IMR-90 (cell line): ENCODE measurements at places on chromosomes 11 and 22.

DNA sequence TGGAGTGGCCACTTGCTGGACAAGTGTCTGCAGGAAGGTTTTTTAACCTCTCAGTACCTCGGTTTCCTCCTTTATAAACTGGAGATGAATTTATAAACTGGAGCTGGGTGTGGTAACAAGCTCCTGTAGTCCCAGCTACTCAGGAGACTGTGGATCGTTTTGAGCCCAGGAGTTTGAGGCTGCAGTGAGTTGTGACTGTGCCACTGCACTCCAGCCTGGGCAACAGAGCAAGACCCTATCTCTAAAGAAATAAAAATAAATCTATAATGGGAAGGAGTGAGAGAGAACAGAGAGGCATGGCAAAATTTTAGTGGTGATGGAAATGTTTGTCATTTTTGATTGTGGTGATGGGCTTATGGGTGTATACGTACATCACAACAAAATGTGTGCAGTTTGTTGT is 1.4 kb upstream of the PDGFB start:
- no peak for DNase-seq

GRCh38 chr11:43905813-43906241 is 25.2 kb downstream of the ALKBH3 start:
- peak; percentile 17 for DNase-seq

DNA sequence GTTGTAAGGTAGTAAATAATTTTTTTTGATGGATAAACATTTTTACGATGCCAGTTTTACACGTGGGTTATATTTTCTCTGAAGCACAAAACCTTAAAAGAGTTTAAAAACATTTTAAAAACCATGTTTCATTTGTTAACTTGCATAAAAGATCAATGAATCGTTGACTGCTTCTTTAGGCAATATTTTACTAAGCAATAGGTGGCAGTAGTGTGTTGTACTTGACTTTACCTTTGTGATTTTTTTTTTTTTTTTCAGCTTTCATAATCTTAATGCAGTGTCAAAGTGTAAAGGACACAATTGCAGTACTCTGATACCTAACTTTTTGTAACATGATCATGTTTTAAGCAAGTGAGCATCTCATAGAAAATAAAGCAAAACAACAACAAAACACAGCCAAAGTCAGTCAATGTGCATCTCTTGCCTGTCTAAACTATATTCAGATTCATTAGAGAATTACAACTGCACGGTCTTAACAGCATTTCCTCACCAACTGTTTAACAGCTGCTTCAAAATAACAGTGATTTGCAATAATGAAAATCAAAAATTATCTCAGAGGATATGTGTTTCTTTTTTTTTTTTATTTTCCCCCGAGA is 27.7 kb downstream of the DNAJC24 start:
- peak; percentile 22 for DNase-seq

- DNase-seq = peak; percentile 58
Measured at GRCh38 chr11:78290293-78291176, 101.8 kb downstream of the USP35 start.

DNA sequence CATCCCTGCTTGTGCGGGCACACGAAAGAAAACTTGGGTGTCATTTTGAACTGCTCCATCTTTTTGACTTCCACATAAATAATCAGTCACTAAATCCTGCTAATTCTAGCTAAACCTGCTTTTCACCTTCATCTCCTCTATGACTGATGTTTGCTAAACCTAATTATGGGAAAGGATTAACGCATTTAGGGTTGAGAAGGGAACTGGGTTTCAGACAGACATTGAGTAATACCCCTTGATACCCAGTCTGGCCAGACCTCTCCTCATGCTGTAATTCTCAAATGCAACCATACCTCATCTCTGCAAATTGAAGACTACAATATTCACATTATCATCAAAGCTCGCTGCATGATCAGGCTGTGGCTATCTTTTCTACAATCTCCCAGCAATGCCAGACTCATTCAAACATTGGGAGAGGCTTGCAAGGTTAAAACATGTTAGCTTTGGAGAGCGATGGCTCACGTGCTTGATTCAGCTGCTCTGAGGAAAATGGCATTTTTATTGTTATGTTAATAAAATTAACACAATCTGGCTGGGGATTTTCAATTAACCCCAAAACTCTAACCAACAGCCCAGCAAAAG is 2.4 kb downstream of the HPS4 start:
- no peak for DNase-seq

- DNase-seq = peak; percentile 94
Measured at GRCh38 chr22:41557401-41558240, 3.2 kb upstream of the CSDC2 start.

GRCh38 chr11:64124147-64124546 is 41.8 kb downstream of the MACROD1 start:
- DNase-seq = no peak

GRCh38 chr22:27134315-27134701 is 476.9 kb downstream of the MIAT start:
- peak; percentile 86 for DNase-seq

DNA sequence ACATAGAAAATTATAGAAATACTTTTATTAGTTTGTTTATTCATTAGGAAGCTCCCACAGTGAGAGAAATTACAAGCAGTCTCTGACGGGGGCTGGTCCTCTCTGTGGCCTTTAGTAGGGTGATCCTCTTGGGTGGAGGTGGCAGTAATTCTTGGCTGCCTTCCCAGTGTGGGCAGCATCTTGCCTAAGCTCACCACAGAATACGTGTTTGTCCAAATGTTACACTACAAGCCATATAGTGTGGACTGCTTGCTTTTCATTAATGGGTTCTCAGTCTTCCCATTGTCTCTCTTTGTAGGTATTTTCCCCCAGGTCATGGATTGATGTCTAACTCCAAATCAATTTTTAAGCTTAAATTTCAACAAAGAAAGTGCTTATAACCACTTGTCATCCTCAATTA is 43.3 kb downstream of the ENDOD1 start:
- DNase-seq = no peak

DNA sequence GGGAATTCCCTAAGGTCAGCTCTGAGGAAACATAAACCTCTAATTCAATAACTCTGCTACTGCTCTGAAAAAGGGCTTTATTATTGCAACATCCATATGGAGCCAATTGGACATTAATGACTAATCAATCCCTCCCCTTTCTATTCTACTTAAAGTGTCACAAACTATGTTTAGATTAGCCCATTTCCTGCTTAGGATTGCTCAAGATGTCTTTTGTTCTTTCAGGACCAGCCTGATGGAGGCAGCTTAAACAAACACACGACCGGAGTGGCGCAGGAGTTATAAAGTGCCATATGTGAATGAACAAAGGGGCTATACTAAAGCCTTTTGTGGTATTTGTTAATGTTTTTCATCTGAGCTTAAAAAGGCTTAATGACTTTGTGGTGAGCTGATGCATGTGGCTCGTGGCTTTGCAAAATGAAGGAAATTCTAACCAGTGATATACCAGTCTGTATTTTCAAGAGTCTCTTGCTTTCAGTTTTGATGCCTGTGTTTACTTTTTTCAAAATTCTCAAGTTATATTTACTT is 354.4 kb downstream of the SOX6 start:
- peak; percentile 95 for DNase-seq

DNA sequence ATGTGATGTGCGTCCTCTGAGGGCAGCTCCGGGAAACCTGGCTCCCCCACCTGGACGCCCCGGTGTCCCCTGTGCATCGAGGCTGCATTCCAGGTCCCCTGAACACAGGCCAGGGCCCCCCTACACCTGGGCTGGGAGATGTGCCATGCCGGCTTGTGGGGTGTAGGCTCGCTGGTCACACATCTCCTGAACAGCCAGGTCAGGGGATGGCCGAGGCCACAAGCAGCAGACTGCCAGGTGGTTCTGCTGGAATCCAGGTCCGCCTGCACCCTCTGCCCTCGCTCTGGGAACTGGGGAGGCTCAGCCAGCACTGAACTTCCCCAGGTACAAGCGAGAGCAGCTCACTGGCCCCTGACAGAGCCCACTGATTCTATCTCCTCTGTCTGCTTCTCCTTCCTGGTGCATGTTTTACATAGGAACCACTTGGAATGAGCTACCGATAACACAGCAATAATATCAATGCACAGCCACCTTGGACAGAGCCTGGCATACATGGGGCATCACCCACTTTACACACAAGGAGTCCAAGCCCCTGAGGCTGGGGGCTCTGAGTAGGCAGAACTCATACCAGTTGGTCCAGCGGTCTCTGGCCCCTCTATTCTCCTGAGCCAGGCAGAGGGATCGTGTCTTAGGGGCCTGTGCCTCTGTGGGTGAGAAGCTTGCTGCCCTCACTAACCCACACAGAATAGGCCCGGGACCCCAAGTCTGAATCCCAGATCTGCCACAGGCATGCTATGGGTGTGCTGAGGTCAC is 46.8 kb downstream of the TBX1 start:
- DNase-seq = no peak

DNA sequence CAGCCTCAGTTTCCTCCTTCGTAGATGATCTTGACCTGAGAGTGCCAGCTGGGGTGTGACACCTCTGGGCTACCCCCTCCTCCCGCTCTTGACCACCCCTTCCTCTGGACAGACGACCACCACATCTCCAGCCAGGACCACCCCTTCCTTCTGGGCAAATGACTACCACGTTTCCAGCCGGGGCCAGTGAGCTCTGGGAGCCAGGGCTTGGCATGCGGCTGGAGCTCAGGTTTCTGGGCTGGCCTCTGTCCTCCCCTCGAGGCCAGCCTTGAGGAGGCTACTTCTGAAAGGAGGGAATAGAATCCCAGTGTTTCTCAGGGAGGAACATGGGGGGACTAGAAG is 120.9 kb downstream of the KCNQ1OT1 start:
- DNase-seq = no peak

- no peak for DNase-seq
Measured at GRCh38 chr22:25712661-25713400, 29.2 kb upstream of the MYO18B start.

- no peak for DNase-seq
Measured at GRCh38 chr11:37978647-37979046, 1380.6 kb upstream of the RAG2 start.

DNA sequence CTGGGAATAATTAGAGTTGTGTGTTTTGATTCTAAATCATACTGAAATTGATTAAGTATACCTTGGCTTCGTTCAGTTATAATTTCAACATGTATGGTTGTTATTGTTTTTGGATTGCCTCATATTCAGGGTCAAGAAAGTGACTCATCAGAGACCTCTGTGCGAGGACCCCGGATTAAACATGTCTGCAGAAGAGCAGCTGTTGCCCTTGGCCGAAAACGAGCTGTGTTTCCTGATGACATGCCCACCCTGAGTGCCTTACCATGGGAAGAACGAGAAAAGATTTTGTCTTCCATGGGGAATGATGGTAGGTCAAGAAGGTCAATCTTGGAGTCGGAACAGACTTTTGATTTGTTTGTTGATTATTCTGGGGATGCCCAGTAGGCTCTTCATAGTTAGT is 40.4 kb downstream of the KMT2A start:
- no peak for DNase-seq

DNA sequence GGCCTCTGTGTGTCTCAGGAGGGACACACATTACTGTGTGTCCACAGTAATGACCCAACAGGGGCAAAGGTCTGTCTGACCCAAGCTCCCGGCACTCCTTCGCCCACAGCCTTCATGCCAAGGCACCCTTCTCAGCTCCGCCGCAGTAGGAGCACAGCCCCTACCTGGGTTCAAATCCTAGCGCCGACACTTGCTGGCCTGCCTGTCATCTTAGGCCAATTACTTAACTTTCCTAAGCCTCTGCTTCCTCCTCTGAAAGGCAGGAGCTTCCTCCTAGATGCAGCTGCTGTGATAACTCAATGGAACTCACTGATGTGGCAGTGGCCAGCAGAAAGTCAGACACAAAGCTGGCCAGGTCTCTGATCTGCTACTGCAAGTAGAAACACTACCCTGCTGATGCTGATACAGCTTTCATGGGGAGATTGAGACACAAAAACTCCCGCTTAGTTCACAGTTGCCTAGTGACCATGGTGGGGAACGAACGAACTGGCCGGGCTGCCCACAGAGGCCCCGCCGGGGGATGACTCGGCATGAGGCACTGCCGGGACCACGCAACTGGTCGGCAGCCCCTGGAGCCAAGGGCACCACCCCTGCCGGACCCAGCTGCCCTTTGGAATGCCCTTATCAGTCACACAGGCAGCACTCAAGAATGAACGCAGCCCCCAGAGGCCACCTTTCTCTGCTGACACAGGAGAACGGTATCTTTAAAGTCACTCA is 8.1 kb downstream of the EHD1 start:
- peak; percentile 78 for DNase-seq

DNA sequence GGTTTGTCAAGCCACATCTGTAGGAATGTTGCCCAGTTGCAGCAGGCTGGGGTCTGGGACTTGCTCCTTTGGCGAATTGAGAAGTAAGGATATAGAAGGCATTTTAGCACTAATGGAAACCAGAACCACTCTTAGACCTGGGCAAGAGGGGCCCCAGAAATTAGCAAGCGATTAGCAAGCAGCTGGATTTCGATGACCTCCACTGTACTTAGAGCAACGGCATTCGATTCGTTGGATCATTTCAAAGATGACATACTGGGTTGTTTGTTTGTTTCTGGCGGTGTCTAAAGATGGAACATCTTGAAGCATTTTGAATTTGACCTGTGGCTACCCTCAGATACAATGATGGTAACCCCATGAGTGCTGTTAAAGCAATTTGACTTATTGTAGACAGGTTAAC is 1.2 kb upstream of the CDPF1 start:
- no peak for DNase-seq

DNA sequence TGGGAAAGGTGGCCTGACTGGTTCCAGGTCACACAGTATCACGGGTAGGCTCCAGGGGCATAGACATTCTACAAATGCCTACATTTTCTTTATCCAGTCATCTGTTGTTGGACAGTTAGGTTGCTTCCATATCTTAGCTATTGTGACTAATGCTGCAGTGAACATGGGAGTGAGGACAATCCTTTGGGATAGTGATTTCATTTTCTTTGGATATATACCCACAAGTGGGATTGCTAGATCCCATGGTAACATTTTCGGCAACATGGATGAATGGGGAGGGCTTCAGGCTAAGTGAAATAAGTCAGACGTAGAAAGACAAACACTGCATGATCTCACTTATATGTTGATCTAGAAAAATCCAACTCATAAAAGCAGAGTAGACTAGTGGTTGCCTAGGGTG is 744.3 kb downstream of the NTM start:
- DNase-seq = no peak

GRCh38 chr11:72351836-72352235 is 82.5 kb downstream of the CLPB start:
- DNase-seq = no peak

GRCh38 chr11:14249121-14249963 is 109.6 kb downstream of the RRAS2 start:
- DNase-seq = peak; percentile 53

DNA sequence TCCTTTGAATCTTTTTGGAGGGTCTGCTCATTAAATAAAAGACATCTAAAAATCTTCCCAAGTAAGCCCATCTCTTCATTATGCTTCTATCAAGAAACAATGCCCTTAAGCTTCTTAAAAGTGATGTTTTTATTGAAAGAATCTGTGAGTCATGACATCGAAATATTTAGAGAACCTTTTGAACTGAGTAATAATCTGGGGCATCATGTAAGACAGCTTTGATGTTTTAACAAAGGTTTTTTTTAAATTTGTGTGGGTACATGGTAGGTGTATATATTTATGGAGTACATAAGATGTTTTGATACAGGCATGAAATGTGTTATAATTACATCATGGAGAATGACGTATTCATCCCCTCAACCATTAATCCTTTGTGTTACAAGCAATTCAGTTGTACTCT is 46.8 kb downstream of the PLAAT5 start:
- no peak for DNase-seq

DNA sequence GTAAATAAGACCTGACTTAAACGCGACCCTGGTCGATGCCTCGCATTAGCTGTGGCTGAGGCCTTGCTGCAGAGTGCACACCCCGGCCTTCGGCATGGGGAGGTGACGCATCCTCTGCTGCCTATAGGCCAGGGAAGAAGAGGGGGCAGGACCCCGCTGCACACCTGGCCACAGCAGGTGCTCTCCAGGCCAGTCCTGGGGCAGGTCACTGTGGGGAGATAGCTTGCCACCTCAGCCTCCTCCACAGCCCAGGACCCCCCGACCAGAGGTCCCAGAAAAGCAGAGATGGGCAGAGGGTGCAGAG is 12.7 kb downstream of the LRFN4 start:
- DNase-seq = no peak
